ENCODE measurements at places on chromosomes 16 and 17.

GRCh38 chr17:75034236-75034908 lies 12.4 kb downstream of the ATP5PD start:
- peak; percentile 95 for DNase-seq

DNA sequence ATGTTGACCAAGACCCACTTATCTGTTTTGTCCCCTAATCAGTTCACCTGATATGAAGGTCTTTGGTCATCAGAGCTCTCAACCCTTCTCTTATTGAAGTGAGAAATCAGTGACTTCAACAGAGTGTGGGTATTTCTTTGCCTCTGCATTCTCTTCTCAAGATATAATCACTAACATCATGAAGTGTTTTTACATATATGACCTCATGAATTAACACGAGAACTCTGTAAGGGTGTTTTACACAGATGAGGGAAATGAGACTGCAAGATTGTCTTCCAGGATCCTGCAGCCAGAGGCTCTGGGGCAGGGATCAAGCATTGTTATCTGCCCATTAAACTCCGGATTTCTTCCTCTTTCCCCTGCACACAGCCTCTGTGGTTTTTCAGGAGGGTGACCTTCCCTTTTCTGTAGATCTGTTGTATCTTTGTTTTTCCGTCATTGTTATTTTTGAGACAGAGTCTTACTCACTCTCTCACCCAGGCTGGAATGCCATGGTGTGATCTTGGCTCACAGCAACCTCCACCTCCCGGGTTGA lies 22.7 kb downstream of the LCMT1 start:
- no peak for DNase-seq

DNA sequence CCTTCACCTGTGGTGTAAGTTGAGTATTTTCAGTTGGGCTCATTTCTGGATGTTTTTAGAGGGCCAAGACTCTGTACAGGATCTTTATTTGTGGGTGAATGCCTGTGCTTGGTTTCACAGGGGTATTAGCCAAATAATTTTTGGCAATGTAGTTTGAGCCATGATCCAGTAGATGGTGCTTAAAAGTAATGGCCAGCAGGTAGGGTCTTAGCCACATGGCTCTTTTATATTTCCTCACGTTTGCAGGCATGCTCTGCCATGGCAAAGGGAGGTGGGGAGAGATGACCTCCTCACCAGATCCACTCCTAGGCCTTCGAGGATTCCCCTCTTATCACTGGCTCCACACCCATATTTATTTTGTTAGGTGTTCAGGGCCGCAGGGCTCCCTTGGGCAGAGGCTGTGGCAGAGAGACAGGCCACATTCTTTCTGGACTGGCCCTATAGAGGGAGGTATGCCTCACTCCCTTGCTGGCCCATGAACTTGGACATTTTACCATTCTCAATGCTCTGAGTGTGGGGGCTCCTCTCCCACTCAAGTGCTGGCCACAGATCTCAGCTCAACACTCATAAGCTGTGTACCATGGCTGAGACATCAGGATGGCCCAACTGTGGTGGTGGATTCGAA lies 417.1 kb downstream of the XYLT1 start:
- no peak for DNase-seq

DNA sequence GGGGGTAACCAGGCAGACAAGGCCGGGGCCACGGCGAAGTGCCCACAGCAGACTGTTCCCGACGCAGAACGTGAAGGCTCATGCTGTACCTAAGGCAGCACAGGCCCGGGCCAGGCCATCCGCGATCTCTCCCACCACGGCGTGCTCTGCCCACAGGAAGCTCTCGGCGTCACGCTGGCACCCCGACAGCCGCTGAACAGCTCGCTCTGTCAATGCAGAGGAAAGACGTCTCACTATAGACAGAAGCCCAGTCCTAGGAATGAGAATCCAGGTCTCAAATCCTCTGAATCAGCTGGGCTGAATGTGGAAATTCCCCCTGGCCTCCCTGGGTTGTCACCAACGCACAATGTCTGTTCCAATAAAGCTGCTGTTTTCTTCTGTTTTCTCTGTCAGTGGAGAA lies 21.4 kb downstream of the SERPINF1 start:
- DNase-seq = no peak

DNA sequence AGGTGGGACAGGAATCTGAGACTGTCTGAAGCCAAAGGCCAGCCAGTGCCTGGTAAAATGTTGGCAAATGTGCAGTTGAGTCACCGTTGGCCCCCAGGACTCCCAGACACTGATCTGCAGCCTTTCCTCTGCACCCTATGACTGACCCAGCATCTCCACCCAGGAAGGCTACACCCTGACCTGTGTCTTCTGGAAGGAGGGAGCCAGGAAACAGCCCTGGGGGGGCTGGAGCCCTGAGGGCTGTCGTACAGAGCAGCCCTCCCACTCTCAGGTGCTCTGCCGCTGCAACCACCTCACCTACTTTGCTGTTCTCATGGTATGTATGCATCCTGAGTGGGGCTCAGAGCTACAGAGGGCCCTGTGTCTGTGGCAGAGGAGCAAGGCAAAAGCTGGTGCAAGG lies 24.0 kb downstream of the ADGRG5 start:
- no peak for DNase-seq

- peak; percentile 87 for DNase-seq
Observed at GRCh38 chr17:7838090-7839075, 4.4 kb downstream of the KDM6B start.

GRCh38 chr17:78946631-78947030 lies 21.4 kb upstream of the TIMP2 start:
- no peak for DNase-seq

- DNase-seq = no peak
Observed at GRCh38 chr16:54930869-54931119, 129 bp downstream of the IRX5 start.

- DNase-seq = no peak
Observed at GRCh38 chr16:10868104-10868595, 8.9 kb upstream of the CIITA start.

- no peak for DNase-seq
Observed at GRCh38 chr16:732332-732731, 5.4 kb downstream of the HAGHL start.

GRCh38 chr17:15109608-15110007 lies 155.5 kb downstream of the PMP22 start:
- DNase-seq = no peak

GRCh38 chr17:17514361-17514992 lies 18.3 kb upstream of the RASD1 start:
- DNase-seq = no peak

DNA sequence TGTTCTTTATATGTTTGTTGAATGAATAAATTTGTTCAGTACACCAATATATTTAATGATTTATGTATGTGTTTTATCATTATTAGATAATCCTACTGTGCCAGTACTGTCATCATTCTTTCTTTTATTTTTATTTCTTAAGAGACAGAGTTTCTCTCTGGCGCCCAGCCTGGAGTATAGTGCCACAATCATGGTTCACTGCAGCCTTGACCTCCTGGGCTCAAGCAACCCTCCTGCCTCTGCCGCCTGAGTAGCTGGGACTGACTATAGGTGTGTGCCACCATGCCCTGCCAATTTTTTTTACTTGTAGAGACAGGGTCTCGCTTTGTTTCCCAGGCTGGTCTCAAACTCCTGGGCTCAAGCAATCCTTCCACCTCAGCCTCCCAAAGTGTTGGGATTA lies 41.8 kb downstream of the PAFAH1B1 start:
- no peak for DNase-seq

DNA sequence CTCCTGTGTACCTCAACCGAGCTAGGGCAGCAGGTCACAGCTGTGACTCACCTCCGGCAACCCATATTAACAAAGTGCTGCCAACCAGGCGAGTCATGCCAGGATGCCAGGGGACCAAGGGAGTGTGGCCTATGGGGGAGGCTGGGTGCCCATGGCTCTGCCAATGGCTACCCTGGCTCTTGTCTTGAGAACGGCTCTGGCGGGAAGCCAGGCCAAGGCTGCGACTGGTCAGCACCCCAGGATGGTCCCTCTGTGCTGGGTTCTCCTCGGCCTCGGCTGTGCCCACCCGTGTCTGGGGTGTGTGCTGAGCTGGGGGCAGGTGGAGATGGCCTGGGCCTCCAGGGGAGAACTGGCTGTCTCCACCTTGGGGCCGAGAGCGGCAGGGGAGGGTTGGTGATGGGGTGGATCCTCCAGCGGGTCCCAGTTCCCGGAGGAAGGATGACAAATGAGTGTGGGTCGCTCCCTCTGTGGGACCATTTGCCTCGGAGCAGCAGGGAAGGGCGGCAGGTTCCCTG lies 75.8 kb downstream of the MRC2 start:
- peak; percentile 41 for DNase-seq

DNA sequence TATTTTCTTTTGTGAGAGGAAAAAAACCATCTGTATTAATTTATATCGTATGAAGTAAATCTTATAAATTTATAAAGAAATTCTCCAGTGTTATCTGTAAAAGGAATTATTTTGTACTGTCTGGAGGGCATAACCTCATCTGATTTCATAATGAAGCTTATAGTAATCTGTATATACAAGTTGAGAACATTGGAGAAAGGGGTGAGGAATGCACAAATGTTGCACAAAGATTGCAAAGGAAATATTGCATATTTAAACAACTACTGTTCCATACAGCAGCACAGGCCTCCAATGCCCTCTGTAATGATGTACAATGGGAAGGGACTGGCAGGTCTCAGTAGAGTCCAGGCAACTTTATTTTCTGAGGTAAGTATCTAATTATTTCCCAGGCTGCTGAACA lies 50.8 kb upstream of the KCNJ16 start:
- DNase-seq = no peak

DNA sequence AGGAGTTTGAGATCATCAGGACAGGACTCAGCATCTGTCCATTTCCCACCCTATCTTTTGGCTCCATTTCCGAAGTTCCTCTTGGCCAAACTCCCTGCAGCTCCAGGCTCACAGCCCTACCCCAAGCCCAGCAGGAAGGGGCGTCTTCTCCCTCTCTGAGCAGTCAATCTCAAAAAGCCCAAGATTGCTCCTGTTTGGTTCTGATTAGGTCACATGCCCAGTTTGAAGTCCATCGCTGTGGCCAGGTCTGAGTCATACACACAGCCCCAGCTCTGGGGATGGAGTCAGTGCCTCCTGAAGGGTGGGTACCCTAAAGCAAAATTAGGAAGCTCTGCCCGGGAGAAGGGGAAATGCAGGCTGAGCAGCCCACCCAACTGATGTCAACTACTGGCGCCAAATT lies 23.9 kb downstream of the SNX20 start:
- no peak for DNase-seq

GRCh38 chr17:37830151-37830993 lies 85.5 kb upstream of the HNF1B start:
- no peak for DNase-seq

GRCh38 chr16:21116148-21116693 lies 34.4 kb downstream of the DNAH3 start:
- peak; percentile 10 for DNase-seq

DNA sequence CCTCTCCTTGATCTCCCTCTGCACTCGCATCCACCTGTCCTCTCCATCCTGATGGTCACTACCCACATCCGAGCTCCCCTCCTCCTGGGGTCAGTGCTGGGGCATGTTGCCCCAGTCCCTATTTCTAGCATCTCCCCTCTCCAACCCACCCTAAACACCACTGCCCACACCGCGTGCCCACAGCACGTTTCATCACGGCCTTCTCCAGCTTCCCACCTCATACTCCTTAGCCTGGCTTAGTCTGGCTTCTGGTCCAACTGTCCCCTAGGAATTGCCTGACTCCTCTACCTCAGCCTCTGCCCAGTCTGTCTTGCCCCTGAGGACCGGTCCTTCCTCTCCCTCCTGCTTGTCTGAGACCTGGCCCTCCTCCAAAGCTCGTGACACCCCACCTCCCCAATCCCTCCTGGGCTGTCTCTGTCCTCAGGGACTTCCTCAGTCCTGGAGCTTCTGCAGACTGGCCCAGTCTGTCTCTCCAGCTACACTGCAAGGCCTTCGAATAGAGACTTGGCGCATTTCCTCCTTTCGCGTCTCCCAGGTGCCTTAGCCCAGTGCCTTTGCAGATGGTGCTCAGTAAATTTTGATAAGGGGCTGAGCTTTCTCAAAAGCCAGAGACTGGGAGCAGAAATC lies 4.9 kb downstream of the ALOX15 start:
- no peak for DNase-seq

- DNase-seq = no peak
Observed at GRCh38 chr17:63075969-63076368, 109.9 kb downstream of the TANC2 start.

- no peak for DNase-seq
Observed at GRCh38 chr16:87740909-87741424, 24.8 kb downstream of the KLHDC4 start.

- DNase-seq = peak; percentile 94
Observed at GRCh38 chr16:69890114-69890891, 60.8 kb upstream of the CLEC18A start.

- no peak for DNase-seq
Observed at GRCh38 chr17:63589646-63590045, 11.0 kb upstream of the TACO1 start.

DNA sequence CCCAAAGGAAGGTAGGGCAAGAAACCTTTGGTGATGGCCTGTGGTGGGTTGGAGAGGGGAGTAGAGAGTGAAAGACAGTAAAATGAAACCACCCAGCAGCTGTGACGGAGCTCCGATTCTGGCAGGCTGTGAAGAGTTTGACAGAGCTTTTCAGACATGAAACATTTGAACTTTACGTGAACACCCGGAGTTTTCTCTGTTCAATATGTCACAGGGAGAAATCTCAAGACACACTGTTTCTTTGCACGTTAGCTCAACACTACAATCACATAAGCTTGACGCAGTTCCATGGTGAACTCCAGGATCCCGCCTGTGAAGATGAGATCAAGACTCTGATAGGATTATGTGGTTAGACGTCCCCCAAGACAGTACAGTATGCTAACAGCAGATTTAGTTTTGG lies 79.6 kb upstream of the CDH11 start:
- DNase-seq = no peak

GRCh38 chr16:77541165-77541564 lies 106.3 kb upstream of the ADAMTS18 start:
- no peak for DNase-seq
